ENCODE measurements at places on chromosomes 13 and 19.

DNA sequence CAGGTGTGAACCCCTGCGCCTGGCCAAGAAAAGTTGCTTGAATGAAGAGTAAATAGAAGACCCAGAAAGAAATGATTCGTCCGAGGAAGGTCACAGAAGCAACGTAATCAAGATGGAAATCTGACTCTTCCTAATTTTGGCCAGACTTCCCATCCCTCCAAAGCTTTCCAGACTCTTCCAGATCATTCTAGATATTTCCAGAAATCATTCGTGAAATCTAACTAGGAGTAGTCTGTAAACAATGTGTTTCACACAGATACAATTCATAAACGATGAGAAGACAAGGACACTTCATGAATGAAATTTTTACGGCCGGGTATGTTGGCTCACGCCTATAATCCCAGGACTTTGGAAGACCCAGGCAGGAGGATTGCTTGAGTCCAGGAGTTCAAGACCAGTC, 9.3 kb upstream of the LDLR start:
- no peak for DNase-seq

DNA sequence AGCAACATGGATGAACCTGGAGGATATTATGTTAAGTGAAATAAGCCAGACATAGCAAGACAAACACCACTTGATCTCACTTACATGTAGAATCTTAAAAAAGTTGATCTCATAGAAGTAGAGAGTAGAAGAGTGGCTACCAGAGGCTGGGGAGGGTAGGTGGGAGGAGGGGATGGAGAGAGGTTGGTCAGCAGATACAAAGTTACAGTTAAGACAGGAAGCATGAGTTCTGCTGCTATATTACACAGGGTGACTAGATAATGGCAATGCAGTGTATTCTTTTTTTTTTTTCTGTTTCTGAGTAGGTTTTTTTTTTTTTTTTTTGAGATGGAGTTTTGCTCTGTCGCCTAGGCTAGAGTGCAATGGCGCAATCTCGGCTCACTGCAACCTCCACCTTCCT, 15.2 kb upstream of the THSD1 start:
- no peak for DNase-seq

DNA sequence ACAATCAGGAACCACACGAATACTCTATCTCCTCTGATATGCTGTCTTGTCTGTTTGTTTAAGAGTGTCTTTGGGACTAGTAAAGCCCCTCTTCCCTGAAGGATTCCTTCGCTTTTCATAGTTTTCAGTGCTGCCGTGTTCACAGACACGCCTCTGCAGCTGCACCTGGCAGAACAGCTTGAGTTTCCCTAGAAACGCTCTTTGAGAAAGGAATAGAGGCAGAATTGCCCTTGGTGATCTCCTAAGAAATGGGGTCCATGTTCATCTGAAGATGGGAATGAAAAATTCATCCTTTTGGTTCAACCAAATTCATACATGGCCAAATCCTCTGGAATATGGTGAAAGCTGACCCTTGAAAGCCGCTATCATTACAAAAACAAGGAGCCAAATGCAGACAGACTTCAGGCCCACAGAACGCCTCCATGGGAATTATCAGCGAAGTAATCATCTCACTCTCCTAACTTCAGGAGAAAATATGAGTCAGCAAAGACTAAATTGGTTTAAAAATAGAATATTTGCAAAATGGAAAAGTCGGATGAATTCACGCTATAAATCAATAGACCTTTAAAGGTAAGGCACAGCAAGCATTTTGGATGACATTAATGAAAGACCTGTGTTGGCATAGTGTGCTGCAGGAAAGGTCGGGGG, 5.5 kb downstream of the SACS start:
- DNase-seq = no peak

DNA sequence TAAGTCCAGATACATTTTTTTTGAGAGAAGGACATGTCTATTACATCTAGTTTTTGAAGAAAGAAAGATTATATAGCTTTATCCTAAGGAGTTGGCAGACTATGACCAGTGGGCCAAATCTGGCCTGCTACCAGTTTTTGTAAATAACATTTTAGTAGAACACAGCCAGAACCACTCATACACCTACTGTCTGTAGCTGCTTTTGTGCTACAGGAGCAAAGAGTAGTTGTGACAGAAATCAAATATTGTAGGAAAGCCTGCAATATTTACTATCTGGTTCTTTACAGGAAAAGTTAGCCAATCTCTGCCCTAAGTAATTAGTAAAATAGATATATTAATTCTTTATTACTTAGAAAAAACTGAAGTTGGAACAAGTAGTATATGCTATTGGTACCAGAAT, 17.2 kb downstream of the TDRD3 start:
- no peak for DNase-seq

DNA sequence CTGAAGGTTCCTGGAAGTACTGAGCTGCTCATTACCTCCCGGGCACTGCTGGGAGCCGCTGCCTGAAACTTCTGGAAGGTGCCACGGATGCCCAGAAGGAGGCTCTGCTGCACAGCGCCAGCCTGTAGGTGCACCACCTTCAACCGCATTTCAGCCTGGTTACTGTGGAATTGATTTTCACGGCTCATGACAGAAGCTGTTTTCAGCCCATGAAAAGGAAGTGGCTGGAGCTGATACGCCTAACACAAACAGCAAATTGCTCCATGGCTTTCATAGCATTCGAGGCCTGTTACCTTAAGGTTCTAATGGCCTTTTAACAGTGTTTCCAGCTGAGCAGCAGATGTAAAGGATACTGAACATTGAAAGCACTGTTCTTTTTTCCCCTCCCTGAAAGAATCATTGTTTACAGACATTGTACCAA, 22.0 kb downstream of the GPC6 start:
- no peak for DNase-seq

DNA sequence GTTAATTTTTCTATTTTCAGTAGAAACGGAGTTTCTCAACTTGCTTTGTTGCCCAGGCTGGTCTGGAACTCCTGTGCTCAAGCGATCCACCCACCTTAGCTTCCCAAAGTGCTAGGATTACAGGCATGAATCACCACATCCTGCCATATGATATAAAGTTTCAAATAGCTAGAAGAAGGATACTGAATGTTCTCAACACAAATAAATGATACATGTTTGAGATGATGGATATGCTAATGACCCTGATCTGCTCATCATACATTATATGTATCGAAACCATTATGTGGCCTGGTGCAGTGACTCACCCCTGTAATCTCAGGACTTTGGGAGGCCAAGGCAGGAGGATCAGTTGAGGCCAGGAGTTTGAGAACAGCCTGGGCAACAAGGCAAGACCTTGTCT, 11.5 kb downstream of the CIB3 start:
- DNase-seq = no peak

- DNase-seq = no peak
Measured at GRCh38 chr19:13834244-13835069, 39.2 kb downstream of the ZSWIM4 start.

GRCh38 chr19:12711187-12711586, 12.5 kb downstream of the TNPO2 start:
- no peak for DNase-seq

- no peak for DNase-seq
Measured at GRCh38 chr19:49065905-49066512, 1.4 kb upstream of the NTF4 start.

DNA sequence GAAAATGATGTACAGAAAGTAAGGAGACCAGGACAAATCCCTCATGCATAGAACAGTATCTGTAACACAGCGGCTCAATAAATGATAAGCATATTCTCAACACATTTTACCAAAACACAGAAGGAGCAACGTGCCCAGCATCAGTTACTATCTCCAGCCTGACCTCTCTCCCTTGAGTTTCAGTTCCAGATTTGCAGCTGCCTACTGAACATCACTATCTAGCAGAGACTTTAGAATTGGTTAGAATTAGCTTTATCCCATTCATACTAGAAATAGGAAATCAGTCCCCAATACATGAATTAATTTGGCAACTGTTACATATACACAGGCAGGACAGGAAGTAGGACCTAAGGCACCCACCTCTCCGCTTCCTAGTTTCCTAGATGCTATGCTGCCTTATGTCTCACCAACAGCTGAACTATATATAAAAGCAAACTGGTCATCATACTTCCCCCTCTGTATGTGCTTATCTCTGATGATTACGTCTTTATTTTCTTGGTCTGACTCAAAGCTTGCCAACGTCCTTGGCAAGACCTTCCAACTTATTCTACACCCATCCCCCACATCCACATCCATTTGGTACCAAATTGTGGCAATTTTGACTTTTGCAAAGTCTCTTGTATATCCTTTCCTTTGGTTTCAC, 61.1 kb downstream of the SACS start:
- DNase-seq = no peak

GRCh38 chr19:40305403-40305802, 20.3 kb upstream of the AKT2 start:
- DNase-seq = peak; percentile 44

DNA sequence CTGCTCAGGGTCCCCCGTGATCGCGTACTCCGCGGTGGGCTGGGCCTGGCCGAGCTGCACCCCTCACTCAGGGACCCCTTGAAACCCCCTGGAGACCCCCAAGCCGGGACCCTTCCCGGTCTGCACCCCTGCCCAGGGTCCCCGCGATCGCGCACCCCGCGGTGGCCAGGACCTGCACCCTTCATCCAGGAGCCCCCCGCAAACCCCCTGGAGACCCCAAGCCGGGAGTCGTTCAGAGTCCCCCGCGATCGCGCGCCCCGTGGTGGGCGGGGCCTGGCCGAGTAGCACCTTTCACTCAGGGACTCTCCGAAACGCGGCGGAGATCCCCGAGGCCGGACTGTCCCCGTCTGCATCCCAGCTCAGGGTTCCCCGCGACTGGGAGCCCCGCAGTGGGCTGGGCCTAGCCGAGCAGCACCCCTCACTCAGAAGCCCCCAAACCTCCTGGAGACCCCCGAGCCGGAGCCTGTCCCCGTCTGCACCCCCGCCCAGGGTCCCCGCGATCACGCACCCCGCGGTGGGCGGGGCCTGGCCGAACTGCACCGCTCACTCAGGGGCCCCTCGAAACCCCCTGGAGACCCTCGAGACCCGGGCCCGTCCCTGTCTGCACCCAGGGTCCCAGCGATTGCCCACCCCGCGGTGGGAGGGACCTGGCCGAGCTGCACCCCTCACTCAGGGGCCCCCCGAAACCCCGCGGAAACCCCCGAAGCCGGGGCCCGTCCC, 748 bp downstream of the LMNB2 start:
- DNase-seq = peak; percentile 51

DNA sequence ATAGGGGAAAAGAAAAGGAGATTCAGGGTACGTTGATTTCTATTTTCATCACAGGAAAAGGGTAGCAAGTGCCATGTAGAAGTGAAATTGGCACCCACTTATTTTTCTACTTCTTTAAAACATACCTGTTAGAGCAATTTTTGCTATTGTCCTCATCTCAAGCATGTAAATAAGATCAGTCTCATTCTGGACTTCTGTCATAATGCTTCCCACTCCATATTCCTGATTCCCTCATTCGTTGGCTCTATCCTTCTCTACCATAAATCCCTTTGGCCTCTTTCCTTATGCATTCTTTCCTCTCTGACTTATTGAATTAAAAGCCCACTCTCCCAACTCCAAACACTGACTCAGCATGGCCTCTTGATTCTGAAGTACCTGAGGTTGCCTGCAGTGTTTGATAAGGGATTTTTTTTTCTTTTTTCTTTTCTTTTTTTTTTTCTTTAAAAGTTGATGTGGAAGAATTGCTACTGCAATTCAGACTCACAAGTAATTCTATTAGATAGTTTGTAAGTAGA, 465.7 kb downstream of the SLITRK6 start:
- DNase-seq = no peak

GRCh38 chr13:94435604-94436226, 43.8 kb downstream of the DCT start:
- no peak for DNase-seq

- no peak for DNase-seq
Measured at GRCh38 chr13:93672996-93673395, 446.4 kb downstream of the GPC6 start.

GRCh38 chr13:54949735-54950134, 1921.1 kb downstream of the OLFM4 start:
- DNase-seq = no peak

DNA sequence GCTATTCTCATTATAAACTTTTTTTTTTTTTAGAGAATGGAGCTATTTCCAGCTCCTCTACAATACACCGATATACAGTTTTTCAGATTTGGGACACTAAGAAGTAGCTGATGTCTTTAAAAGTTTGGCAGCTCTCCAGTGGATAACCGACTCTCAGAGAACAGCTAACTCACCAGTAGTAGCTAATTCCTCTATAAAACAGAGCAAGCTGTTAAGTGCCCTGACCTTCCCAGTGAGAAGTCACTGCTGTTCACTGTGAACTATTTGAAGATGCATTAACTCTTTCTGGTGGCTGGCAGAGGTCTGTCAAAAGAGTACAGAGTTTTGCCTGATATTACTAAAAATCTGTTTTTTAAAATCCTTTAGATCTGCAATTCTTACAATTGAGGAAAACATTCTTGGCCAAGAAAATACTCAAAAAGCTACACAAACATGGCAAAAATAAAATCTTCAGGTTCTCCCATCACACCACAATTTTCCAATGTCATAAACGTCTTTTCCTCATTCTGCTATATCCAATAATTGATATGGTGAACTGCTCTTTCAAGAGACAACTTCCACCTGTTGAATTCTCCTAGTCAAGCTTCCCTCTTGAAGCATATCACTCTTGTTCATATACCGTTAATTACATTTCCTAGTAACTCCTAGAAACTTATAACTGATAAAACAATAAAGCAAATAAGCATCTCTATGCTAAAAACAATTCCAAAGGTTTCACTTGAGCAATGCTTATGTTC, 44.2 kb downstream of the TBC1D4 start:
- DNase-seq = no peak

DNA sequence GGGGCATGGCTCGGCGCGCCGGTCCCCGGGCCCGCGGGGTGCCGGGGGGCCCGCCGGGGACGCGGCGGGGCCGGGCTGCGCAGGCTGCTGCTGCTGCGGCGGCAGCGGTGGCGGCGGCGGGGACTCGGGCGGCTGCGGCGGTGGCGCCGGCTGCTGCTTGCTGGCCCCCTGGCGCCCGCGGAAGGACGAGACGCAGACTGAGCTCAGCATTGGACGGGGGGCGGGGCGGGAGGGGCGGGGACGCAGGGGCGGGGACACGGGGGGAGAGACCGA, 368 bp downstream of the KCNC3 start:
- no peak for DNase-seq

DNA sequence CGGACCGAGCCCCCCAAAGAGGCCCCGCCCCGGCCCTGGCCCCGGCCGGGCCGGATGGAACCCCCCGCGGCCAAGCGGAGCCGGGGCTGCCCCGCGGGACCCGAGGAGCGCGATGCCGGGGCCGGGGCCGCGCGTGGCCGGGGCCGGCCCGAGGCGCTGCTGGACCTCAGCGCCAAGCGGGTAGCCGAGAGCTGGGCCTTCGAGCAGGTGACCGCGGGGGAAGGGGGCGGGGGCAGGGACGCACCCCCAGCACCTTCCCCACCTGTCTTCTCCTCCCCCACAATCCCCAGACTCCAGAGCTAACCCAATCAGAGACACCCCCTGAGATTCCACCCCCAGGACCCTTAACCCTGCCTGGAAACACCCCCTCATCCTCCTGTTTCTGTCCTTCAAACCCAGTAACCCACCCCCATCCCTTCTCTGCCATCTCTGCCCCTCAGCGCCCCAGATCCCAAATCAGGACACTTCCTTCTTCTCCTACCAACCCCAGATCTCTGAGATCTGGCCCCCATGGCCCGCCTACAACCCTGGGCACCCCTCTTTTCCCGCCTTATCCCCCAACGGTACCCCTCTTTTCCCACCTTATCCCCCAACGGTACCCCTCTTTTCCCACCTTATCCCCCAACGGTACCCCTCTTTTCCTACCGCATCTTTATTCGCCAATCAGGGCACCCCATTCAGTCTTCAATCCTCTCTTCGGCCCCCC, 505 bp downstream of the ZSWIM4 start:
- DNase-seq = no peak

- DNase-seq = no peak
Measured at GRCh38 chr13:27403727-27404385, 20.6 kb upstream of the GTF3A start.

GRCh38 chr19:1028062-1028926, 1.9 kb downstream of the CNN2 start:
- DNase-seq = peak; percentile 50
